ENCODE measurements at places on chromosomes 4 and X.

DNA sequence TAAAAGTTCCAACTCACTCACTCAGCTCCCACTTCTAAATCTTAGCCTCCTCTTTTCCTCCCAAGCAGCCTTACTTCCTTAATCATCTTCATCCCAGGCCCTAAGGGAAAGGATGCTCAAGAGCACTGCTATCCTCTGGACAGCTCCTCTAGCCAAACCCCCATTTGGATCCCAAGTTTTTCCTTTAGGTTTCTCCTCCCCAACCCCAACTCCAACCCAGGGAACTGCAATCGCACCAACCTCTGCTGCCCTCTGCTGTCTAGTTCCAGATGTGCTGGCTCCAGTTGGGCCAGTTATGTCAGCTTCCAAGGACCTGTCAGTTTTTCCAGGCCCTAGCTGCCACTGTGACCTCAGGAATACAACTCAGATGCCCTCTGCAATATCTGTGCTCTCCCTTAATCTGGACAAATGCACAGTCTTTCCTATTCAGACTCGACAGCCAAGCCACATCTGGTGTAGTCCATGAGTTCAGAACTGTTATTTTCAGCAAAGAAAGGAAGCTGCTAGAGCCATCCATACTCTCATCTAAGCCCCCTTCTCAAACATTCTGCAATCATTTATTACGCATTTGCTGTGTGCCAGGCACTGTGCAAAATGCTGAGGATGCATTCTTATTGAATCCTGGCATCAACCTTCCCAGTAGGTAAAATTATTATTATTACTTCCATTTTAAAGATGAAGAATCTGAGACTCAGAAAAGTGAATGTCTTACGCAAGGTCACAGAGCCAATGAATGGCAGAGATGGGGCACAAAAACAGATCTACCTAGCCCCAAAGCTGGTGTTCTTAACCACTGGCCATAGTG is 12.3 kb upstream of the XPNPEP2 start:
- peak; percentile 45 for DNase-seq

DNA sequence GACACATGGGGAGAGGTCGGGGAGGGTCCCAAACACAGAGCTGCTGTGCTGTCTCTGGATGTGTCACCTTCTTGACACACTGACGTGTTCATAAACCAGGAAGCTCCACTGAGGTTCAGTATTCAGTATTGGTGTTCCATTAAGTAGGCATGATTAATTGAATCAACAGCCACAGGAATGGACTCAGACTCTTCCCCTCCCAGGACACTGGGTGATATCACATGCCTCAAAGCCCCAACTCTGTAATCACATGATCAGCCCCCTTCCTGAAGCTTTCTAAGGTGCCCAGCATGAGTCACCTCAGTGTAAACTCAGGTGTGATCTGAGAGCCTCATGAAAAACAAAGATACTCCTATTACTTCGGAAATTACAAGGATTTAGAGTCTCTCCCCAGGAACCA is 21.1 kb upstream of the HNRNPD start:
- DNase-seq: no peak

GRCh38 chrX:149511081-149511480 is 6.0 kb upstream of the IDS start:
- no peak for DNase-seq

DNA sequence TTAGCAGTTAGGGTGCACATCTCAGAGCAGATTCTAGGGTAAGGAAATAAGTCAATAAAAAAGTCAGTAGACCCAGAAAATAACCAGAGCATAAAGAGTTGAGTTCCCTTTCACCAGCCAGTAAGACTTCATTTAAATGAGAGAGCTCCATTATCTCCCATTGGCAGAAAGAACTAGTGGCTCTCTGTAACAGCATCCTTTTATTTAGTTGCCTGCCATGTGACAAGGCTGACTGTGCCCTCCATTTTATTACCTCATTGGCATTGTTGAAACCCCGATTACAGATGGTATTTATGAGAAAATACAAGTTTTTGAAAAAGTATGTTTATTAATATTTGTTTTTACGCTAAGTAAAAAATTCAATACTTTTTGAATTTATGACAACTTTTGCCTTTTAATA is 859.5 kb upstream of the NDST4 start:
- no peak for DNase-seq

GRCh38 chrX:133985967-133986683 is 731 bp upstream of the GPC3 start:
- DNase-seq: no peak

GRCh38 chr4:179165000-179165738 is 1722.9 kb upstream of the AGA start:
- DNase-seq: no peak

GRCh38 chrX:118345045-118345463 is 852 bp upstream of the WDR44 start:
- DNase-seq: no peak

GRCh38 chrX:18647621-18648020 is 24.3 kb downstream of the RS1 start:
- DNase-seq: no peak

DNA sequence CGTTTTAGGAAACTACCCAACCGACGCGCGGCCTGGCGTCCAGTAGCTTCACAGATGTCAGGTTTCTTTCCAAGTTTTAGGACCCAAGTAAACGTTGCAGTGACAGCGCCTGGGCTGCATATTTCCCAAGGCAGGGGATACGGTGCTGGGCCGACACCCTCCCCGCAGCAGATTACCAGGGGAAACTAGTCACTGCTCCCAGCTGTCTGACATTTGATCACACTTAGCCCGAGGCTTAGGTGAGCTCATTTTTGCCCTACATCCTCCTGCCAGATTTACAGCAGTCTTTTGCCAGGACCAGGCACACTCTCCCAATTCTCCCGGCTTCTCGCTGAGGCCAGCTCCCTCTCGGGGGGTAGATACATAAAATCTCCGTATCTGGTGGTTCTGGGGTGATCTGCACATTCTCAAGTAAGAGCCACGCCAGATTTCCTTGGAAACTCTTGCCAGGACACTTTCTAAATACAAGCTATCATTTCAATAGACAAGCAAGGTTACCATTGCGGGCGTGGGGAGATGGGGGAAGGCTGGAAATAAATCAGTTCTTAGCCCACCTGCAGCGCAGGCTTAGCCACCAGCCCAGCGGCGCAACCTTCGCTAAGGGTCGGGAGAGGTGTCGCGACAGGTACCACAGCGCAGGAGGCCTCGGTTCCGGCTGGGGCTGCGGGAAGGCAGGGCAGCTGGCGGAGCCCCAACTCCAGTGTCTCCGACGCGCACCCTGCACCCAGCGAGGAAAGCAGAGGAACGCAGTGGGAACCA is 2.5 kb upstream of the SOX3 start:
- DNase-seq: no peak

DNA sequence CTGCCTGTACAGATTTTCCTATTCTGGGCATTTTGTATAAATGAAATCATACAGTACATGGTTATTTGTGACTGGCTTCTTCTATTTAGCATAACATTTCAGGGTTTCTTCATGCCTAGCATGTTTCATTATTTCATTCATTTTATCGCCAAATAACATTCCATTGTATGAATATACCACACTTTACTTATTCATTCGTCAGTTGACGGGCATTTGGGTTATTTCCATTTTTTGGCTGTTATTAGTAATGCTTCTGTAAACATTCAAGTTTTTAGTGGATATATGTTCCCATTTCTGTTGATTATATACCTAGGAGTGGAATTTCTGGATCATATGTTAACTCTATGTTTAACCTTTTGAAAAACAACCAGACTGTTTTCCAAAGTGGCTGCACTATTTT is 47.5 kb downstream of the INTS12 start:
- DNase-seq: no peak

- DNase-seq: no peak
Observed at GRCh38 chr4:149980121-149980682, 98.0 kb upstream of the DCLK2 start.

DNA sequence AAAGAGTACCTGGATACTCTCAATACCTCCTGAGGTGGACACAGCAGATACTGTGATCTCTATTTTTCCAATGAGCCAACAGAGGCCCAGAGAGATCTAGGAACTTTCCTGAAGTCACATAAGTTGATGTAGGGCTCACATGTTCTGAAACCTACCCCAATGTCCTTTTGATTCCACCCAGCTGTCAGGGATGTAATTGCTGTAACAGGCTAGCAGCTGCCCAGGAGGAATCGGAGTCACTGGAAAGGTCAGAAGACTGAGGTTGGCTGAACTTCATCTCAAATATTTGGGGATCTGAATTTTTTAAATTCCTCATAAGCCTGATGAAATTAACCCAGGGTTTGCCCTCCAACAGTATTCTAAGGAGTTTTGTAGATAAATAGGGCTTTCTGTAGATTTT is 52.5 kb upstream of the PROM1 start:
- no peak for DNase-seq

- DNase-seq: no peak
Observed at GRCh38 chr4:120926358-120927025, 4.0 kb upstream of the PRDM5 start.

DNA sequence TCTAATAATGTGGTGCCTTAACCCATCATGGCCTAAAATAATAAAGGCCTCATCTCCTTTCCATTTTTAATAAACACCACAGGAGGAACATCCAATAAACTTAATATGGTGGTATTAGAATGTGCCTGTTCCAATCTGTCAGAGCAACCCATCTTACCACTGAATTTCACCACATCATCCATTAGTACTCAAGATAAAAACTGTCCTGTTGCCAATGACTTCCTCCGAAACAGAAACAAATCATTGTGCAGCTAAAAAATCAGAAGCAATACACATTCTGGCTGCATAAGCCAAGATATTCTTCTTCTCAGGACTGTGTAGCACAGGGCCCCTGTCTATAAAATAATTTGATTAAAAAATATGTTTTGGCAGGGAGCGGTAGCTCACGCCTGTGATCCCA is 18.5 kb downstream of the TLR10 start:
- no peak for DNase-seq

DNA sequence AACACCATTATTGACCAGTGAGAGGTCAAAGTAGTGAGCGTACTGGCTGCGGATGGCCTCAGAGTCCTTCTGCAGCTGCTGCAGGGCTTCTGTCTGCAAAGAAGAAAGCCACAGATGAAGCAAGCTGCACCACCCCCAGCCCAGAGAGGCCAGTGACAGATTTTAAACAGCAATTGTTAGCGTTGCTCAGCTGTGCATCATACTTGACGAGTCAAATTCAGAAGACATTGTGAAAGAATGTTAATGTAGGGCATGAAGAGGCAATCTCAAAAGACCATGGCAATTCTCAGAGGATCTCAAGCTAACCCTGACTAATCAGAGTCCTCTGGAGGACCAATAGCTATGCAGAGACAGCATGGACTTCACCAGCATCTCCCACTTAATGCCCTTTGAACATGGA is 16.6 kb downstream of the DKC1 start:
- DNase-seq: no peak

- DNase-seq: no peak
Observed at GRCh38 chrX:80917919-80918318, 108.2 kb upstream of the BRWD3 start.

GRCh38 chrX:112085149-112085548 is 2.6 kb upstream of the TRPC5 start:
- DNase-seq: no peak

DNA sequence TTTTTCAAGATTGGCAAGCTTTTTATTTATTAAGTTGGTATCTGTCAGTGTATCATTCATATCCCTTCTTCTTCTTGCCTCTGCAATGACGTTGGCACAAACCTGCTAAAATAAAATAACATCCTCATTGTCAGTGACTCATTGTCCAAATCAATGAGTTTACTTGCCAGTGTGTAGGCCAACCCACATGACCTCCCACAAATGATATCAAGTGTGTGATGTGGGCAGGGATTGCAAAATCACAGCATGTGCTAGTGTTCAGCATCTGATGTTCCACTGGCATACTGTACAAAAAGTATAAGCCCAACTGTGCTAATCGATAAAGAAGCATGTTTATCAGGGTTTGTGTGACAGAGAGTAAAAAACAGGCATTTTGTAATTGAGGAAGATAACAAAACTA is 25.5 kb downstream of the GPAT3 start:
- DNase-seq: no peak

DNA sequence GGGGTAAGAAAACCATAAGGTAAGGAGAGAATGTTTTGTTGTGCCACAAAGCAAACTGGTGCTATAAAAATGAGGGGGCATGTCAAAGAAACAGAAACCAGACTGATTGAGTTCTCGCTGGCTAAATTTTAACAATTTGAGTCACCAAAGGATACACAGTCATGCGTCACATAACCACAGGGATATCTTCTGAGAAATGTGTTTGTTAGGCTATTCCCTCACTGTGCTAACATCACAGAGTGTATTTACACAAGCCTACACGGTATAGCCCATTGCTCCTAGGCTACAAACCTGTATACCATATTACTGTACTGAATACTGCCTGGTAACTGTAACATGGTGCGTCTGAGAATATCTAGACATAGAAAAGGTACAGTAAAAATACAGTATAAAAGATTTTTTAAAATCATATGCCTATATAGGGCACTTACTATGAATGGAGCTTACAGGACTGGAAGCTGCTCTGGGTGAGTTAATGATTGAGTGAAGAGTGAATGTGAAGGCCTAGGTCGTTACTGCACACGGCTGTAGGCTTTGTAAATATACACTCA is 50.1 kb downstream of the FBXW7 start:
- no peak for DNase-seq

- DNase-seq: no peak
Observed at GRCh38 chr4:184548316-184548647, 73.9 kb upstream of the IRF2 start.

DNA sequence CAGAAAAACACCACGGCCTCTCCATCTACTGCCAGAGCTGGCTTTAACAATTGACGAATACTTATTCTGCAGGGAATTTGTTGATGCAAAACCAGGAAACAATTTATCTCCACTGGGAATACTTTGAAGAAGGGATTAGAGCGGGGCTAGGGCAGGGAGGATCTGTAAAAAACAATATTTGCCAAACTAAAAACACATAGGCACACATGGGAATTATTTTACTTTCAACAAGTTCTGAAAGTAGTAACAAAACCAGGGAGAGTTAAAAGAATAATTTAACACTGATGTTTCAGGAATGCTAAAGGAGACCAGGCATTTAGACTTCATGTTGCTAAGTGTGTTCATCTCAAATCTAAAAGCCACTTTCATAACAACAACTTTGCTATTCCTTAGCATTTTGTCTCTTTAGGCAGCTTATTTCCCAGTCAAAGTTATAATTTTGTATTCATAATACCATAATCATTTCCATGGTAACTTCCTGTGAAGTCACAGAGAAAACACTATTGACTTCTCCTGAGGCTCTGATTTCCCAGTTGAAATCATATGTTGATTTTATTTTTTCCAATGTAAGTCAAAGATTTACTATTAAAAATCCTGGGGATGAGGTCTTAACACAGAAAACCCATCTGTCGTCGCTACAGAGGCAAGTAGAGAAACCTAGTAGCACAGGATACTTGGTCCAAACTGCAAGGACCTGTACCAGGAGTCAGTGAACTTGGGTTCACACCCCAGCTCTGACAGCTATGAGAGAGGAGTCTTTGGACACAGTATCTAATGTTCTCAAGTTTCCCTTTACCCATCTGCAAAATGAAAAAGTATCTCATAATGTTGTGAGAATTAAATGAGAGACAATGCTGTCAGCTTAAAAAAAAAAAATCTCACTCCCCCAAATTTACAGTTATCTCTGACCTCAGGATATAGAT is 69.3 kb downstream of the SH3RF1 start:
- DNase-seq: no peak

Measured in CD4-positive, alpha-beta T cell (primary cell).